Endothelial cell of umbilical vein (primary cell): ENCODE measurements at places on chromosomes 6 and 20.

- H3K36me3 ChIP-seq: no peaks in the 10 kb centered on the region
- H3K4me1 ChIP-seq: no peaks in the 10 kb centered on the region
- no peaks in the 10 kb centered on the region for H3K27me3 ChIP-seq
- no peak overlapping the region for H3K4me3 ChIP-seq
These were observed 111.5 kb upstream of the KCNG1 start for GRCh38 chr20:51134405-51134804.

DNA sequence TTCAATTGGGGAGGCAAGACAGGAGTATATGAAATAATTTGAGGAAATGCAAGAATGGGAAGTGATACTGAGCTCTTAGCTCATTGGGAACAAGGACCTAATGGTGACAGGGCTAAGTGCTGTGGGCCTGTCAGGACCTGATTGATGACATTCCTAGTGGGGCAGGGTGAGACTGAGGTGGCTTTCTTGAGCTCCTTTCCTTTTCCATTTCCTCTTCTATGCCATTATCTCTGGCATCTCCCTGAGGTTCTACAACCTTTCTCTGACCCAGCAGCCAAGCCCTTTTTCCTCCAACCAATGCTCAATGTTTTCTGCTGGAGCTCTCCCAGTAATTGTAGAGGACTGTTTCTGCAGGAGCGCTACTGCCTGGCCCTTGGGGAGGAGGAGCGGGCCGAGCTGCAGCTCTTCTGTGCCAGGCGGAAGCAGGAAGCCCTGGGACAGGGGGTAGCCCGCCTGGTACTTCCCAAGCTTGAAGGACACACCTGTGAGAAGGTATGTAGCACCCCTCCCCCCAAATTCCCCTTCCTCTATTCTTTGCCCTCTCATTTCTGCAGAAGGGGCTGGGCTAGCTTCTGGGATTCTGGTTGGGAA is 2.8 kb upstream of the TOMM6 start:
- peaks cover 21% of the 10 kb centered on the region for H3K4me1 ChIP-seq
- H3K27me3 ChIP-seq: no peaks in the 10 kb centered on the region
- DNase-seq: no peak

DNA sequence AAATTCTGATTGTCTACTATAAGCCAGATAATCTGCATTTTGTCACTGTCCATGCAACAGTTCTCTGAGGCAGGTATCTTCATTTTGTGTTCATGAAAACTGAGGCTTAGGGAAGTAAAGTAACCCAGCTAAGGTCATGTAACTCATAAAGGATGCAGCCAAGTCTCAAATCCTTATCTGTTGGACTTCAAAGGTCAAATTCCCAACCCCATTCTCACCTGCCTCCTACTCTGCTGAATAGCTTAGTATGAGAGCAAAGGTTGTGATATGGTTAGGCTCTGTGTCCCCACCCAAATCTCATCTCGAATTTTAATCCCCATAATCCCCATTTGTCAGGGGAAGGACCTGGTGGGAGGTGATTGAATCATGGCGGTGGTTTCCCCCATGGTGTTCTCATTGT is 90.1 kb downstream of the KLHL32 start:
- H3K27ac ChIP-seq: no peak overlapping the region
- H3K27me3 ChIP-seq: no peaks in the 10 kb centered on the region
- no peak overlapping the region for H3K4me3 ChIP-seq
- no peaks in the 10 kb centered on the region for H3K36me3 ChIP-seq

DNA sequence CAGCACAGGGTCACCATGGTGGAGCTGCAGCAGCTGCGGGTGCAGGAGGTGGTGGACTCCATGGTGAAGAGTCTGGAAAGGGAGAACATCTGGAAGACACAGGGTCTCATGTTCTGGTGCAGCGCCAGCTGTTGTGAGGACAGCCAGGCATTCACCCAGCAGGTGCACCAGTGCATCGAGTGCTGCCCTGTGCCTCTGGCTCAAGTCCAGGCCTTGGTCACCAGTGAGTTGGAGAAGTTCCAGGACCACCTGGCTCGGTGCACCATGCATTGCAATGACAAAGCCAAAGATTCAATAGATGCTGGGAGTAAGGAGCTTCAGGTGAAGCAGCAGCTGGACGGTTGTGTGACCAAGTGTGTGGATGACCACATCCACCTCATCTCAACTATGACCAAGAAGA is 22.9 kb upstream of the RIPK1 start:
- peaks cover 3% of the 10 kb centered on the region for H3K27me3 ChIP-seq
- no peaks in the 10 kb centered on the region for H3K4me1 ChIP-seq
- H3K36me3 ChIP-seq: no peaks in the 10 kb centered on the region
- H3K27ac ChIP-seq: no peak overlapping the region
- no peak for DNase-seq

DNA sequence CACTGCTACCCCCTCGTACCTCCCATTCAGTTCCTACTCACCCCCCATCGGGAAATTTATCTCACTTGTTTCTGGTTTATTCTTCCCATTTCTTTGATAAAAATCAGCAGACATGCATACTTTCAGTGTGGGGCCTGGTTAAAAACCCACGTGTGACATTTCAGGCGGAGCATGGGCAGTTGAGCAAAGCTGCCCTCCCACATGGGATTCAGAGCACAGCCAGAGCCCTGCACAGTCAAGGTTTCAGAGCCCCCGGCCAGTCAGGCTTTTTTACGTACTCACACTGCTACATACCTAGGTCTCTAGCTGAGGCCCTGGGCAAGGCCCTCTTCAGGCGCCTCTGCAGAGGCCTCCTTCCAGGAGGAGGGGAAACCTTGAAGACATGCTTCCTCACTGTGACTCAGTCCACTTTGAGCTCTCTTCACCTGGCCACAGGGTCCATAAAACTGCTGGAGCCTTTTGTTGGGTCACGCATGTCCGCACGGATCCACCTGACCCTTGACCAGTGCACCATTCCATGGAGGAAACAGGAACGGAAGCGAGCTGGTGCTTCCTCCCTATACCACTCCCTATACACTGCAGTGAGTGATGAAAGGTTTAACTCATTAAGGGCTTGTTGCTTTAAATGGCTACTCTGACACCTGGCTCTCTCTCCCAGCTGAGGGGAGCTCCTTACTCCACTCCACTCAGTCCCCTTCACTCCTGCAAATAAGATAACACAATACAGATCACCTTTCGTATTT is 713.3 kb downstream of the PRKN start:
- no peaks in the 10 kb centered on the region for H3K4me1 ChIP-seq
- DNase-seq: no peak
- H3K4me3 ChIP-seq: no peak overlapping the region
- no peak overlapping the region for H3K27ac ChIP-seq
- H3K27me3 ChIP-seq: no peaks in the 10 kb centered on the region

GRCh38 chr6:74964871-74965441 is 240.9 kb downstream of the COL12A1 start:
- H3K4me1 ChIP-seq: peaks cover 9% of the 10 kb centered on the region
- no peak overlapping the region for H3K27ac ChIP-seq
- DNase-seq: peak; percentile 30
- H3K36me3 ChIP-seq: no peaks in the 10 kb centered on the region
- H3K27me3 ChIP-seq: no peaks in the 10 kb centered on the region

GRCh38 chr6:154842833-154843232 is 109.6 kb downstream of the SCAF8 start:
- H3K36me3 ChIP-seq: no peaks in the 10 kb centered on the region
- no peak overlapping the region for H3K4me3 ChIP-seq
- DNase-seq: peak; percentile 76
- H3K27ac ChIP-seq: no peak overlapping the region
- no peaks in the 10 kb centered on the region for H3K27me3 ChIP-seq

- H3K27ac ChIP-seq: peak overlapping the region; percentile 16
- H3K4me1 ChIP-seq: peaks cover 24% of the 10 kb centered on the region
These were observed 474 bp downstream of the RBM38 start for GRCh38 chr20:57391439-57392301.

GRCh38 chr6:158648682-158649131 is 1.1 kb upstream of the SYTL3 start:
- peaks cover 7% of the 10 kb centered on the region for H3K4me1 ChIP-seq
- H3K27ac ChIP-seq: no peak overlapping the region
- no peaks in the 10 kb centered on the region for H3K27me3 ChIP-seq

- no peaks in the 10 kb centered on the region for H3K4me1 ChIP-seq
- no peaks in the 10 kb centered on the region for H3K36me3 ChIP-seq
- no peak overlapping the region for H3K27ac ChIP-seq
These were observed 102.8 kb upstream of the BEND3 start for GRCh38 chr6:107218142-107218541.
